RCC 7860 (cell line): ENCODE measurements at places on chromosomes 3 and 15.

GRCh38 chr15:99911816-99912215 lies 178.6 kb upstream of the LYSMD4 start:
- DNase-seq: no peak

GRCh38 chr3:41236228-41236627 lies 36.9 kb downstream of the CTNNB1 start:
- no peak for DNase-seq

- no peak for DNase-seq
These were observed 593.1 kb upstream of the NECTIN3 start for GRCh38 chr3:110478377-110479054.

DNA sequence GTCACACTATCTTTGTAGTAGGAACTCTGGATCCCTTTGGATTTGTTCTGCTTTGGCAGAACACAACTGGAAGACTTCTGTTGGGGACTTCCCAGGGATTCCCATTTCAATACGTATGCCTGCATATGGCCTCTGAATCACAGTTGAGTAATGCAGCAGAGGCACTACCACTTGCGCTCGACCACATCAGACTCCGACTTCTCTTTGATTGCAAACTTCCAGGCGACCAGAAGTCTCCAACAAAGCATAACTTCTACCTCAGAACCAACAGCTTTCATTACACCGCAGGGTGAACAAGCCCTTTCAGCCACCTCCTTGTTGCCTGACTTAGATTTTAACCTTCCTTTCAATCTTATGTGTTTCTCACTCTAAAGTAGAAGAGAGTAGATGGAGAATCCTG lies 924.4 kb downstream of the IGSF11 start:
- DNase-seq: peak; percentile 68

DNA sequence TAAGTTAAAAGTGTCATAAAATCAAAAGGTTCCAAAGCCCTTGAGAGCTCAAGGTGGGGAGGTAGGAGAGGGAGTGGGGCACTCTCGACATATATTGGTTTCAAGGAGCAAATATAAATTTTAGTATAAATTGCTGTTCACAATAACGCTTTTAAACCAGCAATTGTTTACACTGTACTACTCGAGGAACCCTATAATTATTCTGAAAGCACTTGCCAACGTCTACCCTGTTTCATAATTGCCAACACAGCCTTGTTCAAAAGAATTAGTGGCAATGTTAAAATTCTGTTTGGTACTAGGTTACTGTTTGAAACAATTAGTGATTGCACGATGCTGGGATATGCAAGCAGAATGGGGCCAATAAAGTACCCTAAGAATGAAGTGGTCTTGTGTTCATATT lies 76.3 kb upstream of the ICE2 start:
- no peak for DNase-seq
